ENCODE measurements at places on chromosomes 6 and 20.

DNA sequence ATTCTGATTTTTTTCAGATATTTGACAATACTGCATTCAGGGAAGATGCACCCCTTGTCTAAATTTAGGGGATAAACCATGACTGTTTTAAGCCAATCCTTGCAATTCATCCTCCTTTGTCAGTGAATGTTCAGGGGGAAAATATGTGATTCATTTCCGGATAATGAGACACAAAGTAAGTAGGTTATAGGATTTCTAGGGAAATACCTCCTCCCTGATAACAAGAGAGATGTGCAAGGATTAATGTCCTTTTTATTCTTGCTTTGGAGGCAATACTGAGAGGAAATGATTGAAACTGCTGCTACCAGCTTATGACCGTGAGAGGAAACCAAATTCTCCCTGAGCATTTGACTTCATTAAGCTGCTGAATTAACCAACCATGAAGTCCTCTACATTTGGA lies 161.3 kb upstream of the EYA4 start:
- DNase-seq = no peak
- H3K4me1 ChIP-seq = no peaks in the 10 kb centered on the region
- no peak overlapping the region for H3K4me3 ChIP-seq
- no peaks in the 10 kb centered on the region for H3K36me3 ChIP-seq

DNA sequence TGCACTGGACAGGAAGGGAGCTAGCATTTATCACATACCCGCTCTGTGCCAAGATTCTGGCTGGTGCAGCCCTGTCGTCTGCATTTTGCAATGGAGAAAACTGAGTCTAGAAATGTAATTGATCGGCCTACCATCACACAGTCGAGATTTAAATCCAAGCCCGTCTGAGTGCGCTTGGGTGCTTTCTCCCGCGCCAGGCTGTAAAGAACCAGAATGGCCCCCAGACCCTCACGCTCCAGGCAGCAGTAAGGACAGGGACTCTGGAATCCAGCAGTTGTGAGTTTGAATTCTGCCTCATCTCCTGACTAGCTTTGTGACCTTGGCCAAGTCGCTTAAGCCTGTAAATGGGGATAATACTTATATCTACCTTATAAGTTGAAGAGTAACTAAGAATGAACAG lies 10.8 kb downstream of the DYNLRB1 start:
- peak overlapping the region; percentile 32 for H3K27ac ChIP-seq
- peaks cover 7% of the 10 kb centered on the region for H3K27me3 ChIP-seq
- H3K36me3 ChIP-seq = peaks cover 49% of the 10 kb centered on the region
- H3K4me3 ChIP-seq = peak overlapping the region; percentile 23

DNA sequence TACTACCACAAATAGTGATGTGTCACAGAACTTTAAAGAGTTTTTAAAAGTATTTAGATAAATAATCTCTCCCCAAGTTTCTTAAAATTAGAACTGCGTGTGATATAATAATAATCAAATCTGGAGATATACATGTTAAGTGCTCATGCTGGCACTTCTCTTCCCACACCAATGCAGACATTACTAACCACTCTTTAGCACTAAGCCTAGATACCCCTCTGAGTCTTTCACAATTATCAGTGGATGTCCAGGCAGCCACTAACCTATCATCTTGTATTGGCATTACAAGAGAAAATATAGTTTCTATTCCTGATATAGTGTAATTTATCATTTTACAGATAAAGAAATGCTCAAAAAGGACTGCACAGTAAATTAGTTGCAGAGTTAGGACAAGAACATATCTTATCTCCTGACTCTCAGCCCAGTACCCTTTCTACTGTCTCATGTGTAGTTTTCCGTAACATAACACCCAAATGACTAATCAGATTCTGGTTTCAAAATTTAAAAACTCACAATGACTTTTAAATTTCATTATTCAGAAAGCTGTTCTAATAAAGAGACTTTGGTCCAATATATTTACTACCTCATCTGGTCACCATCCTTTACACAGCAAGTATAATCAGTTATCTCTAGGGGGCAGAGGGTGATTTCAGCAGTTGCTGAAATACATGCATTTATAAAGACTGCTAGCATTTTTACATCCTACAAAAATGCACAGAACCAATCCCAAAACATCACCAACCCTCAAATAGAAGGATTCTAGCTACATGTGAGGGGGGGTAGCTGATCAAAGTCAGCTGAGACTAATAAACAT lies 215.5 kb upstream of the MCHR2 start:
- H3K4me3 ChIP-seq = no peak overlapping the region
- no peaks in the 10 kb centered on the region for H3K36me3 ChIP-seq
- no peak overlapping the region for H3K27ac ChIP-seq
- H3K4me1 ChIP-seq = no peaks in the 10 kb centered on the region
- peaks cover 2% of the 10 kb centered on the region for H3K27me3 ChIP-seq

GRCh38 chr20:4812216-4812615 lies 90.5 kb downstream of the PRND start:
- H3K36me3 ChIP-seq = peaks cover 60% of the 10 kb centered on the region
- H3K4me1 ChIP-seq = peaks cover 84% of the 10 kb centered on the region
- H3K27me3 ChIP-seq = peaks cover 13% of the 10 kb centered on the region
- peak overlapping the region; percentile 67 for H3K4me3 ChIP-seq

DNA sequence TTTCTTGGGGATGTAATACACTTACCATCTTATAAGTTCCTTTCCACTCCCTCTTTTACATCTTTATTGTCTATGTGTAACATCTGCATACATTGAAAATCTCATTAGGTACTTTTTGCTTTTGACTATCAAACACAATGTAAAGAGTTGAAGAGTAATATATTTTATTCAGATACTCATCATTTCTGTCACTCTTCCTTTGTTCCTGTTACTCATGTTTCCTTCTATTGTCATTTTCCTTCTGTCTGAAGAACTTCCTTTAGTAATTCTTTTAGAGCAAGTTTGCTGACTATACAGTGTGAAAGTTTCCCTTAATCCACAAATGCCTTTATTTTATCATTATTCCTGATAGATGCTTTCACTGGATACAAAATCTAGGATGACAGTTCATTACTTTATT lies 339.8 kb downstream of the SOX4 start:
- peak overlapping the region; percentile 84 for H3K27ac ChIP-seq
- no peak overlapping the region for H3K4me3 ChIP-seq
- no peak for DNase-seq
- peaks cover 2% of the 10 kb centered on the region for H3K27me3 ChIP-seq
- H3K4me1 ChIP-seq = peaks cover 18% of the 10 kb centered on the region

DNA sequence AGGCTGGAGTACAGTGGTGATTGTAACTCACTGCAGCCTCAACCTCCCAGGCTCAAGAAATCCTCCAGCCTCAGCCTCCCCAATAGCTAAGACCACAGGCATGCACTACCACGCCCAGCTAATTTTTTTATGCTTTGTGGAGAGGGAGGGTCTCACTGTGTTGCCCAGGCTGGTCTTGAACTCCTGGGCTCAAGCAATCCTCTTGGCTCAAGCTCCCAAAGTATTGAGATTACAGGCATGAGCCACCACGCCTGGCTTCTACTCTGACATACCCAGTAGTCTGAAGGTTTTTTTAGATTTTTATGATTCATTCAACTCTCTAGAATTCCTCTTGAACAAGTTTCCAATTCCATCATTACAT lies 1.3 kb upstream of the ARHGAP18 start:
- H3K36me3 ChIP-seq = peaks cover 16% of the 10 kb centered on the region
- no peak overlapping the region for H3K4me3 ChIP-seq
- DNase-seq = no peak
- H3K27me3 ChIP-seq = peaks cover 2% of the 10 kb centered on the region
- no peak overlapping the region for H3K27ac ChIP-seq

- no peak overlapping the region for H3K4me3 ChIP-seq
- no peak for DNase-seq
- no peaks in the 10 kb centered on the region for H3K27me3 ChIP-seq
- no peaks in the 10 kb centered on the region for H3K4me1 ChIP-seq
- H3K27ac ChIP-seq = no peak overlapping the region
Measured at GRCh38 chr20:14673164-14673563, 335.8 kb upstream of the FLRT3 start.

DNA sequence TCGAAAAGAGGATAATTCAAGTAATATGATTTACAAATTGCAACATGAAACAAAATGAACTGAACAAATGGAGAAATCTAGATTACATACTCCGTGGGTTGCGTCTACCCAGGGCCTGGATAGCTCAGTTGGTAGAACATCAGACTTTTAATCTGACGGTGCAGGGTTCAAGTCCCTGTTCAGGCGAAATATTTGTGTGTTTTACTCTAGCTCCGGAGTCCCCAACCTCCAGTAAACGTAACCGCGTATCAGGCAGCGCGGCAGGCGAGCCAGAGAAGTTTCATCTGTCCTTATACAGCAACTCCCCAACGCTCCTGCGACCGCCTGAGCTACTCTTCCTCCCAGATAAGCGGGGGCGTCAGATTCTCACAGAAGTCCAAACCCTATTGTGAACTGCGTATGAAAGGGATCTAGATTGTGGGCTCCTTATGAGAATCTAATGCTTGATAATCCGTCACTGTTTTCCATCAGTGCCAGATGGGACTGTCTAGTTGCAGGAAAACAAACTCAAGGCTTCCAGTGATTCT lies 176.1 kb downstream of the TRIM27 start:
- peaks cover 9% of the 10 kb centered on the region for H3K27me3 ChIP-seq
- peak; percentile 57 for DNase-seq
- no peaks in the 10 kb centered on the region for H3K36me3 ChIP-seq
- H3K4me1 ChIP-seq = peaks cover 13% of the 10 kb centered on the region
- H3K27ac ChIP-seq = no peak overlapping the region

DNA sequence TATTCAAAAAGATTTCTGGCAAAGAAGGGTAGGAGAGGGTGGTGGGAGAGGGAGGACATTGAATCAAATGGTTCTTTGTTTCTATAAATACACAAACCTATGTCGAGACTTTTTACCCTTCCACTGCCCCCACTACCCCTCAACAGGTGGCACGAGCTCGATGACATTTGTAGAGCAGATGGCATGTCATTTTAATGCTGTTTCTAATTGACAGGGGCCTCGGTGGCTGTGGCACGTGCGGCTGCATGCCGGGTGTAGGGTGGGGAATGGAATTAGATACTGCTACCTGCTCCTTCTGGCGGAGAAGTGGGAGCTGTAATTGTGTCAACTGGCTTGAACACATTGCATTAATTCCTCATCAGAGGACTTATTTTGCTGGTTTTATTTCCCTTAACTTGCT lies 29.1 kb upstream of the SASH1 start:
- no peak overlapping the region for H3K4me3 ChIP-seq
- no peak for DNase-seq
- H3K27ac ChIP-seq = no peak overlapping the region
- peaks cover 18% of the 10 kb centered on the region for H3K4me1 ChIP-seq
- peaks cover 2% of the 10 kb centered on the region for H3K27me3 ChIP-seq

- H3K27me3 ChIP-seq = peaks cover 21% of the 10 kb centered on the region
- H3K27ac ChIP-seq = peak overlapping the region; percentile 52
- H3K4me3 ChIP-seq = peak overlapping the region; percentile 74
- peaks cover 45% of the 10 kb centered on the region for H3K36me3 ChIP-seq
- DNase-seq = no peak
Measured at GRCh38 chr6:36822506-36823269, 16.6 kb downstream of the CPNE5 start.

DNA sequence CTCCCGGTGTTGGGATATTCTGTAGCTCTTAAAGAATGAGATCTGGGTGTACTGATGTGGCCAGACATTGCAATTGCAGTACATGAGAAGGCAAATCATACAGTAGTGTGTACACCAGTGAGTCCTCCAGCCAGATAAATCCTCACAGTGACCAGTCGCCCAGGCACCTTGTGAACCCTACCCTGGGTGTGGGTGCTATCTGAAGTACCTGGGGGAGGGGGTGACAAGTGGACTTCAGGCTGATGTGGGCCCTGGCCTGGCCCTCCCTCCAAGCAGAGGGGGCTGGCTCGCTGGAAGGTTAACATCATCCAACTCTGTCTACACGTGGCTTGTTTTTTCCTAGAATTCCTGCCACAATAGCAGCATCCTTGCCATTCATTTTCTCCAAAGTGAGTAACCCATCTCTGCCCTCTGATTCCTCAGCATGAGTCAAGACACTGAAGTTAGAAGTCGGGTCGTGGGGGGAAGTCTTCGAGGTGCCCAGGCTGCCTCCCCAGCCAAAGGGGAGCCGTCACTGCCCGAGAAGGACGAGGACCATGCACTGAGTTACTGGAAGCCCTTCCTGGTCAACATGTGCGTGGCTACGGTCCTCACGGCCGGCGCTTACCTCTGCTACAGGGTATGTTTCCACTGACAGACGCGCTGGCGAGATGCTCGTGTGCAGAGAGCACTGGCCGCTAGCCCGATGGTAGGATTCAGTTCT lies 70.8 kb downstream of the PTPN1 start:
- H3K27me3 ChIP-seq = no peaks in the 10 kb centered on the region
- DNase-seq = no peak
- peaks cover 9% of the 10 kb centered on the region for H3K4me1 ChIP-seq
- H3K4me3 ChIP-seq = peak overlapping the region; percentile 51
- H3K27ac ChIP-seq = no peak overlapping the region

- no peak for DNase-seq
- H3K4me1 ChIP-seq = peaks cover 17% of the 10 kb centered on the region
- H3K36me3 ChIP-seq = no peaks in the 10 kb centered on the region
- H3K4me3 ChIP-seq = no peak overlapping the region
- peaks cover 1% of the 10 kb centered on the region for H3K27me3 ChIP-seq
Measured at GRCh38 chr6:5468586-5468985, 207.3 kb downstream of the FARS2 start.
